ENCODE measurements at places on chromosomes 1 and 21. TPM values are rescaled to one million over a fixed set of nuclear protein-coding genes. Genes with fewer than 3 reads are reported as not detected.

KIF14 gene
- 2.1 TPM for polyA plus RNA-seq

TFF3 gene
- polyA plus RNA-seq: 1.7 TPM

FAM72C gene
- polyA plus RNA-seq: not detected

LCE6A gene
- polyA plus RNA-seq: not detected

Data from hindlimb muscle (tissue), 1 donor.